ENCODE measurements at places on chromosomes 7 and 10.

DNA sequence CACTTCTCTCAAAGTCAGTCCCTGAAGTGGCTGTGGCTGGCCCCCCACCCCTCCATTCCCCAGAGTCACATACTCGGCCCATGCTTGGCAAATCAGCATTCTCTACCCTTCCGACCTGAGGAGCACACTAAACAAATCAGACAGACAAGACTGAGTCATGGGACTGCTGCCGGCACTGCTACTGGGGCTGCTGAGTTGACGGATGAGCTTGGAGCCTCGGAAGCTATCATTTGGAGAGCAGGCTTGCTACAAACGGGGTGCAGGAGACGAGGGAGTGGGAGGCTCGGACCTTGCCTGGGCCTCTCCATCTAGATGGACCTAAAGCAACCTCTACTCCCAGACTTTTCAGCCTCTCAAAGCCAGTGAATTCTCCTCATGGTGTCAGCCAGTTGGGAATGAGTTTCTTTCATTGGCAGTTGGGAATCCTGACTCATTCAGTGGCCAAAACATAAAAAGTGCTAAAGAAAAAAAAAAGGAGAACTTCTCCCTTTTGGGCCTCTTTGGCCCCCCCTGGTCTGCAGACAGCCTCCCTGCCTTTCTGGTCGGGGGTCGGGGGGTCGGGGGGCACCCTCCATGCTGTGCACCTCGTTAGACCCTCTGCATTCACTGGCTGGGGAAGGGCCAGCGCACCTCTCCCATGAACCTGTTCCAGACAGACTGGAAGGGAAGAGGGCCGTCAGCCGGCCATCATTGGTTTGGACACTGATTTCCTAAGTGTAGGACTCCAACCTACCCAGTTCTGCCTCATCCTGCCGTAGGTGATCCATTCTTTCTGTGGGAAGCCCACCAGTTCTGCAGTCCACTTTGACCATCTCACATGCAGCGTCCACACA is 52.3 kb upstream of the COL13A1 start:
- DNase-seq = no peak

GRCh38 chr7:1735262-1735661 is 65.2 kb downstream of the ELFN1 start:
- DNase-seq = no peak

DNA sequence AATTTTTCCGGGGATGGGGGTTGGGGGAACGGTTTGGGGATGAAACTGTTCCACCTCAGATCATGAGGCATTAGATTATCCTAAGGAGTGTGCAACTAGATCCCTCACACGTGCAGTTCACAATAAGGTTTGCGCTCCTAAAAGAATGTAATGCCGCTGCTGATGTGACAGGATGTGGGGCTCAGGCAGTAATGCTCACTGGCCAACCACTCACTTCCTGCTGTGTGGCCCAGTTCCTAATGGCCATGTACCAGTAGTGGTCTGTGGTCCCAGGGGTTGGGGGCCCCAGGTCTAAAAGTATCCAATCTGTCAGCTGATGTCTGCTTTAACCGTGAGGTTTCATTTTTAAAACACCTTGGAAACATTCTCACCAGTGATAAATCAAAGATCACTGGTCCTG is 2.2 kb downstream of the STN1 start:
- DNase-seq = no peak

DNA sequence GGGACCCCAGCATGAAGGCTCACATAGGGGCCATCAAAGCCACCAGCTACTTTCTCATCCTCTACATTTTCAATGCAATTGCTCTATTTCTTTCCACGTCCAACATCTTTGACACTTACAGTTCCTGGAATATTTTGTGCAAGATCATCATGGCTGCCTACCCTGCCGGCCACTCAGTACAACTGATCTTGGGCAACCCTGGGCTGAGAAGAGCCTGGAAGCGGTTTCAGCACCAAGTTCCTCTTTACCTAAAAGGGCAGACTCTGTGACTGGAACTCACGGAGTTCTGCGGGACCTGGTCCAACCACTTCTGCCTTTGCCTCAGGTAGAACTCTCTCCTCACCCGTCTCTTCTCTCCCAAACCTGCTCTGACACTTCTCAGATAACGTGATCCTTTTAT is 945 bp downstream of the TAS2R40 start:
- DNase-seq = no peak

- DNase-seq = no peak
Observed at GRCh38 chr10:128610113-128610512, 483.9 kb upstream of the MKI67 start.

- no peak for DNase-seq
Observed at GRCh38 chr10:1858547-1858946, 121.2 kb upstream of the ADARB2 start.

- no peak for DNase-seq
Observed at GRCh38 chr10:14543046-14543903, 212.6 kb upstream of the FRMD4A start.

All from NCI-H1417 treated with DMSO at 0.1 percent for 48 hours (cell line).